ENCODE measurements at places on chromosomes 7 and 10.

GRCh38 chr10:105675333-105675732 lies 1034.2 kb downstream of the SORCS3 start:
- DNase-seq = no peak

- DNase-seq = no peak
Measured at GRCh38 chr10:4443419-4443818, 382.6 kb upstream of the AKR1E2 start.

GRCh38 chr7:95104739-95105138 lies 197.3 kb downstream of the PPP1R9A start:
- no peak for DNase-seq

DNA sequence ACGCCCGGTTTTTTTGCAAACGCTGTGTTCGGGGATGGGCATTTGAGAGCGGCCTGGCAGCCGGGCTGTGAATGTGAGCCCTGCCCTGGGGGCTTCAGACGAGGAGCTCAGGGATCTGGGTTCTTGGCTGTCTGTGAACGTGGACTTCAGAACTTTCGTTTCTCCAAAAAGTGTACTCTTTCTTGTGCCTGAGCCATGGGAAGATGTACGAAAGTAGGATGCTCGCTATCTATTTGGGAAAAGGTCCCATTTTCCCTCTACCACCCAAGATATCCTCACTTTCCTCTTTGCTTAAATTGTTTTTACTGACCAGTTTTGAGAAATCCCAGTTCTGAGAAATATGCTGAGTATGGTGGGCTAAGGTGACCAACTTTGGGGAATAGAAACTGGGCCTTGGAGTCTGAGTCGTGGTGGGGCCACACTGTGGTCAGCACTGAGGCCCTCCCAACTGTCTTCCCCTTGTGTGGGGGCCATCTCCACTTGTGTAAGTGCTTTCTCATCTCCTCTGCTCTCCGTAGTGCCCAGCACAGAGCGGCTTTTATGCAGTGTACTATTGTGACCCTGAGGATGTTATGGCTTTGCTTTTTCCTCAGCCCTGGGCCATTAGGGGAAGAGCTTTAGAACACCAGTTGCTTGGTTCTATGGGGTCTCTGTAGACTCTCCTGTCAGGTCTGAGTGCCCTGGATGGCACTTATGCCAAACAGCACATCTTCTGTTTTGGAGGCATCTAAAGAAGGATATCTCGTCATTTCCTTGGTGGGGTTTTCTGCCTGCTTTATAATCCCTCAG lies 918 bp downstream of the DBNL start:
- DNase-seq = no peak

GRCh38 chr10:51001587-51001986 lies 72.7 kb upstream of the PRKG1 start:
- no peak for DNase-seq

DNA sequence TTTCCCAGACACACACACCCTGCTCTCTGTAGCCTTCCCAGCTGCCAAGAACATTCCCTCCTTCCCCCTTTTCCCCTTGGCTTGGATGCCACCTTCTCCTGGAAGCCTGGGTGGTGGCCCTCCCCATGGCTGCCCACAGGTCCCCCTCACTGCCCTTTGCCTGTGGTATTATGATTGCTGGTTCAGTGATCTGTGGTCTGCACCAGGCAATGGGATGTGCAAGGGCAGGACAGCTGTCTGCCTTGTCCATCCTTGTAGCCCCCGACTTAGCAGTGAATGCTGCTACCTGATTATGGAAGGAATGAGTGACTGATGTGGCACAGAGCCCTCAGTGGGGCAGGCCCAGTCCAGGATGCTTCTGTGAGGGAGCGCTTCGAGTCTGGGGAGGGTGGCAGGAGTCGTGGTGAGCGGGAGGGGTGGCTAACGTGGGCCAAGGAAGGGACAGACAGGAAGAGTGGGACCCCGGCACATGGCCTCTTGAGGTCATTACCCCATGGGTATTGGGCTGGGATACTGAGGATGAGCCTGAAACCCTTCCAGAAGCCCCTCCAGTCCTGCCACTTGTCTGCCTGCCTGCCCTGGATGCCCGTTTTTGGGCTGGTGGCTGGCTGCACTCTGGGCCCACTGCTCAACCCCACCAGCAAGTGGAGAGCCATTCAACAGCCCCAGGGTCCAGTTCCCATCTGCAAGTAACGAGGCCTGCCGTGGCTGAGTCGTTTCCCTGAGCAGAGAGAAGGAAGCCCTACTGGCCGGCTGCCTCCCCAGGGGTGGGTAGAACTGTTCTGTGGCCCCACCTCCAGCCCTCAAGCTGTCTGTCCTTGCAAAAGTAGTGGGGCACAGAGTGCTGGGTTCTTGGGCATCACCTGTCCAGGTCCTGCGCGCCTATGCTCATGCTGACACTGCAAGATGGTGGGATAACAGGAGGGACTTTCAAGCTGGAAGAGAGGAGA lies 8.8 kb downstream of the CHST3 start:
- DNase-seq = no peak

DNA sequence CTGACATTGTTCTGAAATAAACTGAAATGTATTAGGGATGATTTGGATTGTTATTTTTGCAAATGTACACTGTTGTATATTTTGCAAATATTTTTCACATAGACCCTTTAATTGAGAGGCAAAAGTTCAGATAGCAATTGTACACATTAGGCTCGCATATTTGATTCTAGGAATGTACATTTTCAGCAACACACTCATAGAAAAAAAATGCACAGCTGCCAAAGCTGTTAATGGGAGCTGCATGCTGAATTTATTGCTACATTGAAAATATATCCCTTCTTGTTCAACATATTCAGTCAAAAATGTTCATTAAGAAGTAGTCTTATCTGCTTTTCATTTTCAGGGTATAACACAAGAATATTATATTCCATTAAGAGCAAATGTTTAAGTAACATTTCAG lies 512.9 kb downstream of the ATRNL1 start:
- DNase-seq = no peak

GRCh38 chr10:69125554-69125953 lies 1.6 kb downstream of the VPS26A start:
- DNase-seq = no peak

DNA sequence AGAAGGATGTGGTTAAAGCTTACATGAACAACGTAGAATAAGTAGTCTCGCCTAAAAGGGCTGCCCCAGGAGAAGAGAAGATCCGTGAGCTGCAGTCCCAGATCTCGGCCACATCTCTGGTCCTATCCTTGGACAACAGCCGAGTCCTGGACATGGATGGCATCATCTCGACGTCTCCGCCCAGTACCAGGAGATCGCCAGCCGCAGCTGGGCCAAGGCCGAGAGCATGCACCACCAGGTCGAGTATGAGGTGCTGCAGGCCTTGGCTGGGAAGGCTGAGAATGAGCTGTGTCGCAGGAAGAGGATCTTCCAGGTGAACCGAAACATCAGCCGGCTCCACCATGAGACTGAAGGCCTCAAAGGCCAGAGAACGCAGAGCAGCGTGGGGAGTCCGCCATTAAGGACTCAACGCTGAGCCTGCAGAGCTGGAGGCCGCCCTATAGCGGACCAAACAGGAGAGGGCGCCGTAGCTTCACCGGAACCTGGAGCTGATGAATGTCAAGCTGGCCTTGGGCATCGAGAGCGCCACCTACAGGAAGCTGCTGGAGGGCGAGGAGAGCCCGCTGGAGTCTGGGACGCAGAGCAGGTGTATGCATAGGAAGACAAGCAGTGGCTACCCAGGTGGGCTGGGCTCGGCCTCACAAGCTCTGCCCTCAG lies 22.2 kb downstream of the LIPK start:
- DNase-seq = no peak

GRCh38 chr7:85041605-85042216 lies 145.1 kb downstream of the SEMA3D start:
- peak; percentile 69 for DNase-seq

DNA sequence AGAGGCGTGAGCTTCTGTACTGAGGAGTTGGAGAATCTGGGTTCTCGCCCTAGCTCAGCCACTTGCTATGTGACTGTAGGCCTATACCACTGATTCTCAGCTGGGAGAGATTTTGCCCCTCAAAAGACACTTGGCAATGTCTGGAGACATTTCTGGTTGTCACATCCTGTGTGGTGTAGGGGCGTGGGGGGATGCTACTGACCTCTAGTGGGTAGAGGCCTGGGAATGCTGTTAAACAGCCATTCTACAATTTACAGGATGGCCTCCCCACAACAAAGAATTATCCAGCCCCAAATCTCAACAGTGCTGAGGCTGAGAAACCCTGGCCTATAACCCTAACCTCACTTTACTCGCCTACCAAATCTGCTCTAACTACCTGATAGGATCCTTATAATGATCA lies 58.8 kb upstream of the GAD2 start:
- DNase-seq = no peak

GRCh38 chr10:13925971-13926780 lies 339.4 kb downstream of the PRPF18 start:
- no peak for DNase-seq

DNA sequence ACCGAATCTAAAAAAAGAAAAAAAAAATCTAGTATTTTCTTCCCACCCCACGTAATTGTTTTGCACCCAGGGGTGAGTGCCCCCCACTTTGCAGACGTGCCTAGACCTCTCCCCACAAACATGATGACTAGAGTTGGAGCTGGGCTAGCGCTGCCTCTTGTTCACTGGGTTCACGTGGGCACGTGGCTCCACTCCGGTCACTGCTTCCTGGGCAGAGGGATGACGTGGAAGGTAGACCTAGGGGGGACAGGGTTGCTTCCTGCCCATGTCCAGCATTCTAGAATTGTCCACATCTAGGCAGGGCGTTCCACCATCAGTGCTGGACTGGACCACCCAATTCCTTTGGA lies 861 bp upstream of the LIMK1 start:
- DNase-seq = no peak

DNA sequence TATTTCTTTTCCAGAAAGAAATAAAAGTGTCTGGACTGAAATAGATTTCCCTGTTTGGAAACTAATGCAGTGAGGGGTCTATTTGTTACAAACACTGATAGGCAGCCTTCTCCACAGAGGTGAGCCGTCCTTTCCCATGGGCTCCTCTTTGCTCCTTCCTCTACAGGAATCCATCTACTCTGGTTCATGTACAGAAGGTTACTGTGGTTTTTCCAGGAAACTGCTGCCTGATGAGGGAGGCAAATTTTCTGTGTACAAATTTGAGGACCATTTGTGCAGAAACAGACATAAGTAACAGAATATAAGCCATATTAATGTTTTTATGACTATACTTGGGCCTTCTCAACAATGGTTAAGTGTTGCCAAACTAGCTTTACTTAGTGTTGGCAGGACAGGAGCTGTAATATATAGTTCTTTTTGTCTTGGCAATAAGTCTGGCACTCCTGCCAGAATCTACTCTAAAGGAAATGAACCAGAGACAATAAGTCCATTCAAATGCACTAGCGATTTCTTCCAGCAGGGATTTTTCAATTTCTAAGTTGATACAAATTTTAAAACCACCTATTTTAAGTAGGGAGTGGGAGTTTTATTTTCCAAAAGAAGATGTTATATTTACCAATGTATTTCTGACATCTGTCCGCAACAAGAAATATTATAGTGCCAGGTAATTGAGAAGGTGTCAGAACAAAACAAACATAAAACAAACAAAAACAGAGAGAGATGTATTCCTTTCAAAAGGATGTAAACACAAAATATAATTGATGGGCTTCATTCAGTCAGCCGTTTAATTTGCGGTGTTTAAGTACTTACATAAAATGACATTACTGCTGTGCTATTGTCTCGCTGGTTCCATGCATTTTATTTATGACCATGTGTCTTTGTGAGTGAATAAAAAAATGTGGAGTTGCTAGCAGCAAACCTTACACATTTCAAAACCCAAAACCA lies 91.0 kb upstream of the NFE2L3 start:
- DNase-seq = no peak

DNA sequence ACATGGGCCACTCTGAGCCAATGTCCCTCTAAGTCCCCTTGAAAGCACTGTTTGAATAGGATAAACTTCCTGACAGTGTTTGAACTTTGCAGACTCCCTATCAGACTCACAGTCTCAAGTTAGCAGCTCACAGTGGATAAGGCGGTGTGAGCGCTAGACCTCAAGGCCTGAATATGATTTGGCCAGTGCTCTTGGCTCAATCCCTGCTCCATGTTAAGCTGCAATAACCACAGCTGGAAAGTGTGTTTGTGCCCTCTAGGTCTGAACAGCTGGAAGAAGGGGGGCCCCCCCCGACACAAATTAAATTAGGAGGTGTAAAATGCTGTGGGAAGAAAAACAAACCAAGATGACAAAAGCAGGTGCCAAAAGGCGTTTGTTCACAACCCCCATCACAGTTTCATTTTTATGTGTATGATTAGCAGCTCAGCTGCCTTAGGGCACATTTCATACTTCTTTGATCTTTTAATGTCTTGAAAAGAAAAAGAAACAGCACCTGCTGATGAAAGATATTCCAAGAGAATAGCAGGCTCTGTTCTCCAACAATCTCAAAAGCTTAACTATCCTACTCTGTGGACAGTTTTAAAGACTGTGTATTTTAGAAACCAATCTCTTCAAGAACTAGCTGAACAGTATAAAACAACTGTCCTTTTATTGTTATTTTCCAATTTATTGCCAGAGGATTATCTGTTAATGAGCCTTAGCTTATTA lies 167.6 kb downstream of the SNX13 start:
- DNase-seq = no peak

GRCh38 chr10:52394246-52394645 lies 80.2 kb downstream of the DKK1 start:
- no peak for DNase-seq

- DNase-seq = no peak
Measured at GRCh38 chr7:69652947-69653701, 54.8 kb downstream of the AUTS2 start.

- no peak for DNase-seq
Measured at GRCh38 chr7:13639396-13639795, 350.1 kb downstream of the ETV1 start.

- DNase-seq = no peak
Measured at GRCh38 chr7:151372612-151373265, 31.1 kb downstream of the NUB1 start.

GRCh38 chr7:98870121-98870651 lies 372 bp upstream of the TMEM130 start:
- DNase-seq = peak; percentile 50

DNA sequence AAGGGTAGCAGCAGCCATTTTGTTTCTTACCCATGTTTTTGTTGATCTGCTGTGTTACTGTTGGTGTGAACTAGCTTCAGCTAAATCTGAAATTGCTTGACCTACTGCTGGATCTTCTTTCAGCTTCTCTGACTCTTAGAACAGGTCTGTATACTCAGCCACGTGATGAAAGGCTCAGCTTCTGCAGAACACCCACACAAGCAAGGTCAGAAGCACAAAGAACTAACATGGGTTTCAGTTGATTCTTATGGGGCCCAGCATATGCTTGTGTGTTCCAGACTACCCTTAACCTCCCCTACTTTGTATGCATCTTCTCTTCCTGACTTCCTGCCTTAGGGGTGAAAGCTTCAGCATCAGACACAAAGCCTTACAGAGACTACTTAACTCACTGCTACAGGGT lies 186.8 kb downstream of the HGF start:
- DNase-seq = no peak

- peak; percentile 34 for DNase-seq
Measured at GRCh38 chr7:2116989-2117591, 115.7 kb downstream of the MAD1L1 start.

- no peak for DNase-seq
Measured at GRCh38 chr7:150787321-150788281, 12.6 kb downstream of the TMEM176B start.

DNA sequence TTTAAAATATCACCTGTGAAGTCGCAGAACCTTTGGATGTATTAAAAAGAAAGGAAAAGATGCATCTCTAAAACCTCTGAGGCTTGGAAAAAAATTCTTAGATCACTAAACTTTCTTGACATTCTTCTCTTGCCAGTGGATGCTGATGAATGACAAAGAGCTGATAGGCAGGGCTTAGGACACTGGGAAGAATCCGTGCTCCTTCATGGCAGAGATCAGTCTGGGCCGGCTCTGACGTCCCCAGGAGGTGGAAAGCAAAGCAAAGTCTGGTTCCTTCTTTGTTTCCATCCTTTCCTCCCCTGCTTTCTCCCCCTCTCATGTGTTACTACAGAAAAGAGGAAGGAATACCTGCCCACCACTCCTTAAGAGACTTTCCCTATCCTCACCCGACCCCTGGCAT lies 161.9 kb downstream of the PRKCQ start:
- no peak for DNase-seq
